ENCODE measurements at places on chromosomes 1 and 21.

GRCh38 chr1:161139766-161140165 is 7.3 kb upstream of the DEDD start:
- DNase-seq = no peak

GRCh38 chr1:208528578-208529240 is 284.5 kb upstream of the PLXNA2 start:
- no peak for DNase-seq

GRCh38 chr1:21175324-21175669 is 1.4 kb downstream of the EIF4G3 start:
- DNase-seq = peak; percentile 46

DNA sequence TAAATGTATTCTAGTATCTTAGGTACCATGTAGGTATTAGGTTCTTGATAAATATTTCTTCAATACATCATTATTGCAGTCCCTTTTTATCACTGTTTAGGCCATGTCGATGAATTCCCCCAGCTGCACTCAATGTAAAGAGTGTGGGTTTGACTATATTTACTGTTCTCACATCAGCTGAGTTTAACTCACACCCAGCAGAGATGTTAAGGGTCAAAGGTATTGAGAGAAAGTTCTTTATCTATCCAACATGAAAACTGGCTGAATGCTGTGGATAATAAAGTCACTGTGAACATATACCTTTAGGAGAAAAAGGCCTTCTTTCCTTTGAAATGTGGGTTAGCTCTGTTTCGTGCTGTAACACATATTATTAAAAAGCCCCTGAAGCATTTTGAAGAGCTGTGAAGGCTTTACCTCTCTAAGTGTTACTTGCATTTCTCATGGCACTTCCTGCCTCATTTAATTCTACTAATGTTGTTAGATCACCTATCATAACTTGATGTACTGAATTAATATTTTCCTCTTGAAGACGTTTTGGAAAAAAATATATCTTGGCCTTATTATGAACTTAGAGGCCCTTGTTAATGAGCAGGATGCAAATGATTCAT is 19.1 kb upstream of the LYST start:
- DNase-seq = no peak

DNA sequence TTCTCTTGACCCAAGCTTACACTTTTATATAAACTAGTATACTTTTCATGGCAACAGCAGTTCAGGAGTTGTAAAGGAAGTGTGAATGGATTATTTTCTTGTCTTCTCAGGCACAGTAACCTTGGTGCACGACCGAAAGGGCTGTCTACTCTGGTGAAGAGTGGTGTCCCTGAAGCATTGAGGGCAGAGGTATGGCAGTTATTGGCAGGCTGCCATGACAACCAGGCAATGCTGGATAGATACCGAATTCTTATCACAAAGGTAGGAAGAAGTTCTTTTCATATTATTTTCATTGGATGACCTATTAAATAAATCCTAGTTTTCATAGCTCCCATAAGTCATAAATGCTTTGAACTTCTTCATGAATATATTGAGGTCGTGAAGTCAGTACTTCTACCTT is 53.9 kb upstream of the GPR52 start:
- DNase-seq = no peak

DNA sequence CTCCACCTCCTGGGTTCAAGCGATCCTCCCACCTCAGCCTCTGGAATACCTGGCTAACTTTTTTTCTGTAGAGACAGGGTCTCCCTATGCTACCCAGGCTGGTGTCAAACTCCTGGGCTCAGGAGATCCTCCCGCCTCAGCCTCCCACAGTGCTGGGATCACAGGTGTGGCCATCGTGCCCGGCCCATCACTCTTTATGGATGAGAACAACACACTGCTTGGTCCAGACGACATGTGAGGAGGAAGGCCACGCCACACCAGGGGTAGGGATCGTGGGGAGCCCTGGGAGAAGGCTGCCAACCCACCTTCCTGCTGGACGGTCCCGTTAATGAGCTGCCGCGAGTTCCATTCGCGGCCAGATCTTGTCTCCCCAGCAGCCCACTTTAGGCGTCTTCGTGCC is 5.0 kb upstream of the GABRD start:
- no peak for DNase-seq

DNA sequence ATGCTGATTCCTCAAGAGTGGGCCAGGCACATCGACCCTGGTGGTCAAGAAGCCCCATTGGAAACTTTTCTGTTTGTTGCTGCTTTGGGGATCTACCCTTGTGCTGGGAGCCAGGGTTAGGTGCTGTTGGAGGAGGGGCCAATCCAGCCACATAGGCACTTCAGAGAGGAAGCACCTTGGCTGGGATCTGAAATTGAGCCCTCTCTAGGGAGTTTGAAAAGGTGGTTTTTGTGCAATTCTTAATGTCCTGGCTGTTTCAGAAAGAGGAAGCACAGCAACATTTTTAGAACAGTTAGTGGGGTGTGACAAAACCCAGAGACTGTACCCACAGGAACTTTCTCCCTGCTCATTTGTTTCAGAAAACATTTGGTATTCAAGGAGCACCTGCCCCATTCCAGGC is 17.2 kb upstream of the BEND5 start:
- DNase-seq = no peak

DNA sequence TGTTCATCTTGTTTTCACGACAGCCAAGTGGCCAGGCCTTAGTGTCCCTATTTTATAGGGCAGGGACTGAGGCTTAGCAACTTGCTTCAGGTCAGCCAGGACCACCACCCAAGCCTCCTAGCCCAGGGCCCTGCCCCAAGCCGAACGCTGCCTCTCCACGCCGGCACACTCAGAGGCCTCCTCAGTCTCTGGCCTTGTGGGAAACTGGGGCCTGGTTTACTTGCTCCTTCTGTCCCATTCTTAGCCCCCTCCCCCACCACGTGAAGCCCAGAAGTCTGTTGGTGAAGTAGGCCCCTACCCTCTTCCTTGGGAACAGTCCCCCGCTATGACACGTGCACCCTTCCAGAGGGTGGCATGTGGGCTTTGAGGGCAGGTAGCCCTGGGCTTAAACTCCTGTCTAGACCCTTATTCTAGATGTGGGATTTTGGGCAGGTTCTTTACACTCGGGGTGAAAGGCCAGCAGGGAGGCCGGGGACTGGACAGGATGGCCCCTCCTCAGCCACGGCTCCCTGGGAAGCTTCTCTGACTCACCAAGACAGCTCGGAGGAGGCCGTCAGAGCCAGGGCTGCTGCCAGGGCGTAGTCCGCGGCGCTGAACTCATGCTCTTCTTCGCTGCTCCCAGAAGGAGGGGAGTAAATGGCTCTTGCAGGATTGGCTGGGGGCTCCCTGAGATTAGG is 4.3 kb downstream of the MYOM3 start:
- no peak for DNase-seq

GRCh38 chr1:227002531-227003049 is 62.5 kb downstream of the COQ8A start:
- no peak for DNase-seq

- no peak for DNase-seq
Observed at GRCh38 chr1:36349839-36350238, 26.4 kb upstream of the EVA1B start.

- no peak for DNase-seq
Observed at GRCh38 chr1:55522353-55522903, 307.3 kb upstream of the USP24 start.

GRCh38 chr1:211829343-211830054 is 1.1 kb downstream of the LPGAT1 start:
- DNase-seq = no peak

- no peak for DNase-seq
Observed at GRCh38 chr1:205925736-205926135, 17.5 kb downstream of the SLC26A9 start.

DNA sequence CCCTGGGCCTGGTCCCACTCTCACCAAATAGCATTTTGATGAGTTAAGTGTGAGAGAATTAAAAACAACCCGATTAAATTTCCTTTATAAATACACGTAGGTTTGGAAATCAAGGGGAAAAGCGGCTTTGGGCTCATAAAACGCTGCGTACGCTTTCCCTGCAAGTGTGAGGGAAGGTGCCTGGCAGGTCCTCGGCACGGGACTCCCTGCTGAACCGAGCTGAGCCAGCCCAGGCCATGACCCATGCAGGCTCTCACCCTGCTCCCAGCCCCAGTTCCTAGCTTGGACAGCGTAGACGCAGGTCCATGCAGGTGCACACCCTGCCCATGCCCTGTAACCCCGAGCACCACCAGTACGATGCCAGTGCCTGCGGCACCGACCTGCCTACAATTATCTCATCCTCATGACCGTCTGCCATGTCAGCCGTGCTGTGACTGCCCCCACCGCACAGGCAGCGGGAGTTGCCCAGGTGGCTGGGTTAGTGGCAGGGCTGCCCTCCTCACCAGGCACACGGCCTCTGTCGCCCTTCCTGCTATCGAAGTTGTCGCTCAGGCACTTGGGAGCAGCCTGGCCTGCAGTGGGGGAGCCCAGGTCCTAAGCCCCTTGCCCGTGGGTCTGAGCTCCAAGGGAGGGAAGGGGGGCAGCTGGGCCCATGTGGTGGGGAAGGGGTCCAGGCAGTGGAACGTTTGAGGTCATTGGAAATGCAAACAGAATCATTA is 41.0 kb upstream of the ACTRT2 start:
- DNase-seq = no peak

DNA sequence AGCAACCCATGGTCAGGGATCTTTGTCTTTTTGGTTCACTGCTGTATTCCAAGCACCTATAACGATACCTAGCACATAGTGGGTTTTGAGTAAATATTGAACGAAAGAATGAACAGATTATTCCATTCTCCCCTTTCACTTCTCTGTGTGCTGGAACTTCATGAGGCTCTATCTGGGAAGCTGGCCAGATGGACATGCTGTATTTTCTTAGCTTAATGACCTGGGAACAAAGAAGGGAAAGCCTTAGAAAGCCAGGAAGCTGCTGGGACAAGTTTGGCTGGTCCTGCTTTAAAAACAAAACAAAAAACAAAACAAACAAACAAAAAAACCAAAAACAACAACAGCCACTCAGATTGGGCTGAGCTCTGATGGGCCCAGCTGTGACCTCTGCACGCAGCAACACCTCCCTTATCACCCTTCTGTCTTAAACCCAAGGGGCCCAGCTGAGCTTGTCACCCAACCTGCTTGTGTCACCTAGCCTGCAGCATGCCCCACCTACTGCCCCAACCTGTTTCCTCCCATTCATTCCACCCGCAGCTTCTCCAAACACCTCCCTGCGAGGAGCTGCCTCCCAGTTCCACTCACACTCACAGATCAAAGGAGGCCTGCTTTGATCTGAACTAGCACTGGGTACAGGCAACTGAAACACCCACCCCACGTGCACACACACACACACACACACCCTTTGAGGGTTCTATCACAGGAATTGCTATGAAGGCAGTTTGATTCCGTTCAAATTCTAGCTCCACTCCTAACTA is 37.1 kb downstream of the SLC30A1 start:
- DNase-seq = peak; percentile 55

DNA sequence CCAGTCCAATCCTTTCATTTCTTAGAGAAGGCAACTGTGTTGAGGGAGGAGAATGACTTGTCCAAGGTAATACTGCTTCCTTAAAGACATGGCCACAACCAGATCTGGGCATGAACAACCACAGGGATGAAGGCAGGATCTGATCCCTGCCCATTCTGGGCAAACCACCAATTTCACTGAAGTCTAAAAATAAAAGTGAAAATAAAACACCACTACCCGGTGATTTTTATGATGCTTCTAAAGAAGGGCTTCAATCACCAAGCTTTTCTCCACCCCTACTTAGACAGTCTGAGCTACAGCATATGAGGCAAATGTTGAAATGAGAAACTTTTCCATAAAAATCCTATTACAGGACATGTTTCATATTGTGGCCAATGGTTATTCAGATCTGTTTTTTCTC is 133.0 kb downstream of the PTPN14 start:
- DNase-seq = no peak

DNA sequence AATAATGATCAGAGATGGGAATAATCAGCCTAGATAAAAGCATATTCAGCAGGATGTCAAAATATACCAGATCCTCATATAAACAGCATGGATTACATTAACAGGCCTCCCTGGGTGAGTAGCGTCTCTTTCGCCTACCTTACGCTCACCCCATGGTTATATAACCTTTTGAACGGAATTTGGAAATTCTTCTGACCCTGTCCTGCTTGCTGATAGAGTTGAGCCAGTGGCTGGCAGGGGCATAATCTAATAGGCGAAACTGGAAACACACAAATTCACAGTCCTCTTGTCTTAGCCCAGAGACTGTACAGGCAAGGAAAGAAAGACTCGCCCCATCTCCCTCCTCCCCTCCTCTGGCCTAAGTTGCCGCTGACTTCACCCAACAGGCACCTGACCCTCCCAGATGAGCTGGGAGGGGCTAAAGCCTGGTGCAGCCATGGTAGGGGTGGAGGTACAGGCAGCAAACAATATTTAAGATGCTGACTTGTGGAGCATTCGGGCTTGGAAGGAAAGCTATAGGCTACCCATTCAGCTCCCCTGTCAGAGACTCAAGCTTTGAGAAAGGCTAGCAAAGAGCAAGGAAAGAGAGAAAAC is at the start of gene ANGPTL7:
Gene ANGPTL7, plus strand, starts transcription at position 498 of the 594 bp plus-strand sequence. CDS start 225 bp downstream, outside the sequence.
- DNase-seq = no peak

GRCh38 chr1:192147221-192147620 is 11.0 kb upstream of the RGS18 start:
- DNase-seq = no peak

GRCh38 chr1:32392325-32392724 is 1.9 kb downstream of the BSDC1 start:
- DNase-seq = no peak

- no peak for DNase-seq
Observed at GRCh38 chr1:25724966-25725365, 75.0 kb upstream of the SELENON start.

DNA sequence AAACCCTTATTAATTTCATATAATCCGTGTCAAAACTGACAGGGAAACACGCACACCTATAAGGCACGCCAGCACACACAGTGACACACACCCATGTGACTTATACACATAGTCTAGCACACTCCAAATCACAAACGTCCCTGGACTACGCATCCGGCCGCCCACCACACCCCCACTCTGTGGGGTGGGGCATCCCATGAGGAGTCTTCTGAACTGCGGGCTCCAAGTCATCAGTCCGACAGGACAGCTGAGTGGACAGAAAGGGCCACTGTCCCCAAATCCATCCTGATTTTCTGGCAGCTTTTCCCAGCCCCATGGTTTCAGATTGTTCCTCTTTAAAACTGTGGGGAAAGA is 829 bp downstream of the PEA15 start:
- DNase-seq = peak; percentile 65

- no peak for DNase-seq
Observed at GRCh38 chr1:30001011-30001731, 722.2 kb downstream of the MATN1 start.

GRCh38 chr1:227559926-227560325 is 3.4 kb upstream of the ZNF678 start:
- DNase-seq = no peak

Measured in femur (tissue), 1 donor.